ENCODE measurements at places on chromosomes 2 and 18. TPM values are rescaled to one million over a fixed set of nuclear protein-coding genes. Genes with fewer than 3 reads are reported as not detected.

CXCR1 gene
- 0.61 TPM for polyA plus RNA-seq

CFAP65 gene
- polyA plus RNA-seq, result 42.9 TPM

SKA1 gene
- polyA plus RNA-seq, result 11.9 TPM

TIGD1 gene
- 6.8 TPM for polyA plus RNA-seq

DOK6 gene
- polyA plus RNA-seq, result 11.1 TPM

FAM228A gene
- polyA plus RNA-seq, result 72.4 TPM

DSG4 gene
- polyA plus RNA-seq, result 0.83 TPM

ABCG8 gene
- polyA plus RNA-seq, result not detected

CTIF gene
- polyA plus RNA-seq, result 33.8 TPM

UGT1A4 gene
- 0.25 TPM for polyA plus RNA-seq

IL36B gene
- polyA plus RNA-seq, result not detected

KCNE4 gene
- 3.3 TPM for polyA plus RNA-seq

GPR35 gene
- 3.1 TPM for polyA plus RNA-seq

GAL3ST2 gene
- 0.54 TPM for polyA plus RNA-seq

RAB27B gene
- polyA plus RNA-seq, result 5.8 TPM

C2orf81 gene
- polyA plus RNA-seq, result 23.1 TPM

PLCL1 gene
- 2.6 TPM for polyA plus RNA-seq

GPR39 gene
- polyA plus RNA-seq, result 19.5 TPM

CCL20 gene
- polyA plus RNA-seq, result 0.99 TPM

HOXD13 gene
- 0.36 TPM for polyA plus RNA-seq

ACOXL gene
- polyA plus RNA-seq, result 4.9 TPM

TACR1 gene
- 0.38 TPM for polyA plus RNA-seq

CROCC2 gene
- polyA plus RNA-seq, result 0.51 TPM

Data from testis (tissue), 5 donors.